Stromal cell of bone marrow (primary cell): ENCODE measurements at places on chromosomes 12 and 14.
A peak's percentile ranks its signal among the peaks of the same experiment; 100 is the strongest.

- no peak for DNase-seq
Observed at GRCh38 chr14:84323450-84323849, 1206.5 kb upstream of the FLRT2 start.

- DNase-seq = peak; percentile 99
Observed at GRCh38 chr12:65615118-65615517, 209.2 kb upstream of the HMGA2 start.

DNA sequence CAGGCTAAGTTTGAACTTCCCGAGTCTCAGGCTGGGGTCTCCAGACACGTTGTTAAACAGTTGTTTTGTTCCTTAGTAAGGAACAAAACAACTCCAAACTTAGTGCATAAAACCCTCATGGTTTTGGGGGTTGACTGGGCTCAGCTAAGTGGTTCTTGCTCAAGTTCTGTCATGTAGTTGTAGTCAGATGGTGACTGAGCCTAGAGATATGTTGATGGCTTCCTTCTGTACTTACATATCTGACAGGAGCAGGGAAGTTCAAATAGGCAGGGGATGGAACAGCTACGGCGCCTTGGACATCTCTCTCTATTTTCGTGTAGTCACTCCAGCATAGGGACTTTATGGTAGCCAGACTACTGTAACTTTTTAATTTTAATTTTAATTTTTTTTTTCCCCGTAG lies 45.7 kb downstream of the SPATS2 start:
- no peak for DNase-seq

DNA sequence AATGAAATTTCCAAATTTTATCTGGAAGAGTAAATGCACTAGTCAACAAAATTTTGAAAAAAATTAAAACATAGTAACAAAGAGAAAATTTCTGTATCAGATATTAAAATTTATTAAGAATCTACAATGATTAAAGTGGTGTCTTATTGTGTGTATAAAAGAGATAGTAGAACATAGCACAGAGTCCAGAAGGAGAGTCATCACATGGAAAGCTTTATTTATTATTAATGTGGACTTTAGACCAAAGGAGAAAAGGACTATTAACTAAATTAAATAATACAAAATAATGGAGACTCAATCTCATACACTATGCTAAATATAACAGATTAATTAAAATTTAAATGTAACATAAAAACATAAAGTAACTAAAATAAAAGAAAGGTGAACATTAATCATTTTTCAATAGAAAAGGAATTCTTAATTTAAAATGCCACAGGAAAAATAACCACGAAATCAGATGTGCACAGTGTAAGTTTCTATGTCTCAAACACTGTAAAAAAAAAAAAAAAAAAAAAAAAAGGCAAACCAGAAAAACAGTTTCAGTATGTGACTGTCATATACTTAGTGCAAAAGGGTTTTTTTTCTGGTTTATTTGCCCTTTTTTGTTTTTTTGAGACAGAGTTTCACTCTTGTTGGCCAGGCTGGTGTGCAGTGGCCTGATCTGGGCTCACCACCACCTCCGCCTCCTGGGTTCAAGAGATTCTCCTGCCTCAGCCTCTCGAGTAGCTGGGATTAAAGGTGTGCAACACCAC lies 95.4 kb downstream of the MYF5 start:
- DNase-seq = no peak

GRCh38 chr14:69260190-69260860 lies 367 bp downstream of the GALNT16 start:
- DNase-seq = no peak

DNA sequence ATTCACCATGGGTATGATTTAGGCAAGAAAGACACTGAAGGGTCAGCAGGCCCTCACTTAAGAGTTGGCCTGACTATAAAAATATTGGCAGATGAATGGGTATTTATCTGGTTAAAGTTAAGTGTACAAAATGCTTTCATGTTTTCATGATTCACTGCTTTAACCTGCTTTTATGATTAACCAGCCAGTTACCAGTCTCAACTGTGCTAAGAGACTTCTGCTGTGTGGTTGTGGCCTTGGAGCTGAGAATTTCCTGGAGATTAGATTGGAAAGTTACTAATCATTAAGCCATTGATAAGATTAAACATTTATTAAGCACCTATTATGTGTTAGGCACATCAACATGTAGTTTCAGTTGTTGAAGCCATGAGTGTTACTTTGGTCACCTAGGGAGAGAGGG lies 68.9 kb downstream of the RASSF8 start:
- no peak for DNase-seq

DNA sequence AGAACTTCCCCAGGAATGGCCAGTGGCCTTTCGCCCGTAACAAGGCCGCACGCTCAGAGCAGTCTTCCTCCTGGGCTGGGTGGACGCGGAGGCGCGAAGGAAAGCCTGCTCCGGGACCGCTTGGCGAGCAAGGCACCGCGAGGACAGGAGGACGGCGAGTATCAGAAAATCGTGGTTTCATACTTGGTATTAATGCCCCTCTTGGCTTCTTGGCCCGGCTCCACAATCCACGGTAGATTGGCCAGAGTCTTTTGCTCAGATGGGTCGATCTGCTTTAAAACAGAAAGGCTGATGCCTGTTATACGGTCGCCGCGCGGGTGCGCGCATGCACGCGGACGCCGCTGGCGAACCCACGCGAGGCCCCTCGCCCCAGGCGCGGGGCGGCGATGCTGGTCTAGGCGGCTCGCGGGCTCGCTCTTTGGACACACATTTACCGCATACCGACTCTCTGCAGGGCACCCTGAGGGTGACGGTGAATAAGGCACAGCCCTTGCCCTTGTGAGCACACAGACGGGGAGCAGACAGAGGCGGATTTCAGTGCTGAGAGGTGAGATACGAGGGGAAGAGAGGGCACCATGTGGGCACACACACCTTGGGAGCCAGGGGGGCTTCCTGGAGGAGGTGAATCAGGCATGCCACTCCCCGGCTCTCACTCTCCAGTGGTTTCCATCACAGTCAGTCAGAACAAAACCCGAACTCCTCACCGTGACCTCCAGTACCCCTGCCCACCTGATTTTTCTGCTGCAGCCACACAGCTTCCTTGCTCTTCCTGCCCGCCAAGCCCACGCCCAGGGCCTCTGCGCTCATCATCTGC lies 100.7 kb downstream of the APAF1 start:
- DNase-seq = no peak

DNA sequence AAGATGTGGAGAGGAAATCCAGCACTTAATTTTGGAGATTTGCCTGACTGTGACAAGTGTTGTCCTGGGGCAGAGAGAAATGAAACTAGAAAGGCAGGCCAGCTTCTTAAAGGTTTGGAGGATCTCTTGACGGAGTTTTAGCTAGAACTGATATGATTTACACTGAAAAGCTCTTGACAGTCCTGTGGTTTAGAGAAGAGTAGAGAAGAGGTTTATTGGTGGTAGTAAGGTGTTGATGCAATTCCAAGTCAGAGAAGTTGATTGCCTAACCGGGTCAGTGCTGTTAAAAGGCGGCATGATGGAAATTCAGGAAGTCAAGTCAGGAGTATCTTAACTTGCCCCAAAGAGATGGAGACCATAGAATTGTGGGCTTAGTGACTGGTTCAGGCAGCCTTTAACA lies 89.0 kb upstream of the TRAF3 start:
- no peak for DNase-seq

DNA sequence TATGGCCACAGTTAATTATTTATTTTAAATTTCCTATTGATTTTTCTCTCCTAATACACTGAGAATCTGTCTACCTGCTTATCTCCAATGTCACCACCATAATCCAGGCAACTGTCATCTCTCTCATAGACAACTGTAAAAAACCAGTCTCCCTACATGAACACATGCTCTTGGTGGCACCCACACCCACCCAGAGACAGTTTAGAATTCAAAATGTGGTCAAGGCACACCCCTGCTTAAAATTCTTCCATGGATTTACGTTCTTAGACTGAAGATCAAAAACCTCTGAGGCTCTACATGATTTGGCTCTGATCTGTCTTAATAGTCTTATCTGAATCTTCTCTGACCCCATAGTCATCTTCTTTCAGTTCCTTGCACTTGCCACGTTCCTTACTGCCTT lies 241.1 kb upstream of the ABCD2 start:
- no peak for DNase-seq

DNA sequence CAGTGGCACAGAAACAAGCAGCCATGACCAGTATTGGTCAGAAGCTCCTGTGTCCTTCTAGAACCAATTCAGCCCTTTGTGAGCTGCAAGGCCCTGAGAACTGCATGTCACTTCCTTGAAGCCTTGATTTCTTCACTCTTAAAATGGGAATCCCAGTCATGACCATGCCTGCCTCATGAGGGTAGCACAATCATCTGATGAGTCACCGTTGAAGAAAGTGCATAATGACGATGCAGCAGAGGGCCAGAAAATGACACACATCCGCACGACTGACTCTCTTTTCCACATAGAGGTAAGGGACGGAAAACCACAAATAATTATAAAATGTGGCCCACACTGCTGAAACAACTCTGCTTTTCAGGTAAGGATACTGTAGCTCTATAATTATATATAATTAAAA lies 777.4 kb downstream of the BCL11B start:
- DNase-seq = peak; percentile 6

- DNase-seq = no peak
Observed at GRCh38 chr12:118342090-118342489, 30.6 kb downstream of the TAOK3 start.

GRCh38 chr14:54627219-54627539 lies 60.3 kb downstream of the SAMD4A start:
- DNase-seq = no peak

- no peak for DNase-seq
Observed at GRCh38 chr12:53053218-53054111, 3.6 kb downstream of the TNS2 start.
